Breast epithelium (tissue), 4 donors: ENCODE measurements at places on chromosomes 12 and 14.

DNA sequence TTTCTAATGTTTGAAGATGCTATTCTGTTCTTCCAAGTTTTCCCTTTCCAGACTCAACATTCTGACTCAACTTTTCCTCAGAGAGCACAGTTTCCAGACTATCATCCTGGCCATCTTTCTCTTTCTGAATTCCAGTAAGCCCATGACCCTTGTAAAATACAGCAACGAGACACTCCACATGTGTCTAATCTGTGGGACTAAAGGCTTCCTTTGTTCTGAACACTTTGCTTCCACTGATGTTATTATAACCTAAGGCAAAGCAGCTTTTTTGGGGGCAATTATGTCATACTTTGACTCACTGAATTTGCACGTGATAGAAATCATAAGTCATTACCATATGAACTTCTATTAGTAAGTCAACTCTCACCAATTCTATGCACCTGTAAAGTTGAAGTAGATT lies 6.3 kb upstream of the ART4 start:
- no peak for DNase-seq

DNA sequence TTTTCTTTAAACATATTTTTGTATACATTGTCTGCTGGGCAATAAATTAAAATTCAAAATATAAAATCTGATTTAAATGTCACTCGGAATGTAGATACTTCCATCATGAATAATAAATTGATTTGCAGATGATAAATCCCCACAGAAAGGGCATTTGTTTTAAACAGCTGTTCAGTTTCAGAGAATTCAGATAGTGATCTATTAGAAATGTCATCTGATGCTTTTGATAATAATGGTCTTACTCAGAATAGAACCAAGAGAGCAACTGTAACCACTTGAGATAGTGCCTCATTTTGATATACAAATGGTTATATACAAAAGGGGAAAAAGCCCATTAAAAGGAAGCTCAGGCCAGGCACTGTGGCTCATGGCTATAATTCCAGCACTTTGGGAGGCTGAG lies 43.4 kb downstream of the CDK17 start:
- DNase-seq = no peak

- DNase-seq = no peak
Measured at GRCh38 chr12:120225200-120225558, 24.3 kb upstream of the RPLP0 start.

GRCh38 chr12:50925920-50926319 lies 26.4 kb upstream of the HIGD1C start:
- DNase-seq = no peak

DNA sequence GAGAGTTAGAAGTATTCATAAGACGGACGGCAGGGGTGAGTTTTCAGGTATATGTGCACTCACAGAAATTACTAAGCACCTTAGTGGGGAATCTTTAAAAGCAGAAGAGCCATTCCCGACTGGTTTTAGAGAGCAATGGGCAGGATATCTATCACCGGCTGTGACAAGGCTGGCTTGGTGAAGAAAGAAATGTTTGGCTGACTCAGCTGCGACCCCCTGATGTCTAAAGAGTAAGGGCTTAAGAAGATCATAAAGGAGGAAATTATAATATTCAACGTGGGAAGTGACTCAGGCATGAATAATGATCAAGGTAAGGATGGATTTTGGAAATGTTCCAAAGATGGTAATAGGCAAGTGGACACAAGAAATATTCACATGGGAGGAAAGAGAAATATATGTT lies 407.6 kb downstream of the TMEM132D start:
- DNase-seq = no peak

GRCh38 chr14:36619131-36619530 lies 36.7 kb upstream of the NKX2-8 start:
- no peak for DNase-seq

GRCh38 chr12:3204143-3204542 lies 127.0 kb downstream of the TSPAN9 start:
- DNase-seq = no peak

DNA sequence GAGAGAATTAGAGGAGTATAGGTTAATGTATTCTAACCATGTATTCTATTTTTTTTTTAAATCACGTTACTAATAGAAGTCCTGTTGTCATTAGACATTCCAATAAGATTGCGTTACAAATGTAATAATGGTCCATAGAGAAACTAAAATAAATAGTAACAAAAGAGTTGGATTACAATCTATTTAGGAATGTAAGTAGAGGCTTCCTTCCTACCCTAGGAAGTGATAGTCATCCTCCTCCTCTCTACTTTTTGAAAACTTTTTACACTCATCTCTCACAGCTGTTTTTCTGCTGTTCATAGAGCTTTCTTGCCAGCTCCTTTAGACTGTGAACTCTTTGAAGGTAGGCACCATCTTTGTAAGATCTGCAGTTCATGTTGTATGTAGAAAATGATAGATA lies 23.6 kb downstream of the TRHDE start:
- no peak for DNase-seq

DNA sequence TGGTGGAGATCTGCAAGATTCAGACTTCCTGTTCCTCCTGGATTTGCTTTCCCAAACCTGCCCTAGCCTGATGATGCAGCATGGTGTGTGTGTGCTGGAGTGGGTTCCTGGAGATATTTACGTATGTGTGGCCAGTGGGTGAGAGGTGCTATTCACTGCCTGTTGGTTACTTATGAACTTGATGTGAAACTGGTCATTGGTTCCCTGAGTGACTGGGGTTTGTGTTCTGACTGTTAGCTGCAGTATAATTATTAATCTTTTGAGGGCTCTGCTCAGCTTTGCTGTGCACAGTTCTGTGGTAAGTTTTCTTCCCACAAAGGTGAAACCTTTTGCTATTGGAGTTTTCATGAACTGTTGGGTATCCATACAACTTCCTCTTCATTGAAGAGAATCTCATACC lies 541.8 kb upstream of the FBXO33 start:
- no peak for DNase-seq

DNA sequence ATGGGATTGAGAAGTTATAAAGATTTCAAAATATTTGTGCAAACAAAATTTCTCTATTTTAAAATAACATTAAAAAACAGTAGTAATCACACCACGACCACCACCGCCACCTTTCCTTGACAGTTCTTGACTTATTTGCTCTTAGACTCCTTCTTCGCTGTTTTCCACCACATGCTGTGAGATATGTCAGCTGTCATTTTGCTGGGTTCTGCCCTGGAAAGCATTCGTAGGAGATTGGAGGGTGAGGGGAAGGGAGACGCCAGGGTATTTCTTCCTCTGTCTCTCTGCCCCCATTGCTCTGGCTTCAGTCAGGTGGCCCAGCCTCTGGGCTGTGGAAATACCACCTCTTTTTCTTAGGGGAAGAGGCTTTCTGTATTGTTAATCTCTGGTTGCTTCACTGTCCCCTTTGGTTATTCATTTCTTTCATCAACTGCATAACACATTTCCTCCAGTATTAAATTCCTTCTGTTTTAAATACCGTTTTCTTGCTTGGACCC lies 186.2 kb downstream of the NEDD1 start:
- DNase-seq = no peak

DNA sequence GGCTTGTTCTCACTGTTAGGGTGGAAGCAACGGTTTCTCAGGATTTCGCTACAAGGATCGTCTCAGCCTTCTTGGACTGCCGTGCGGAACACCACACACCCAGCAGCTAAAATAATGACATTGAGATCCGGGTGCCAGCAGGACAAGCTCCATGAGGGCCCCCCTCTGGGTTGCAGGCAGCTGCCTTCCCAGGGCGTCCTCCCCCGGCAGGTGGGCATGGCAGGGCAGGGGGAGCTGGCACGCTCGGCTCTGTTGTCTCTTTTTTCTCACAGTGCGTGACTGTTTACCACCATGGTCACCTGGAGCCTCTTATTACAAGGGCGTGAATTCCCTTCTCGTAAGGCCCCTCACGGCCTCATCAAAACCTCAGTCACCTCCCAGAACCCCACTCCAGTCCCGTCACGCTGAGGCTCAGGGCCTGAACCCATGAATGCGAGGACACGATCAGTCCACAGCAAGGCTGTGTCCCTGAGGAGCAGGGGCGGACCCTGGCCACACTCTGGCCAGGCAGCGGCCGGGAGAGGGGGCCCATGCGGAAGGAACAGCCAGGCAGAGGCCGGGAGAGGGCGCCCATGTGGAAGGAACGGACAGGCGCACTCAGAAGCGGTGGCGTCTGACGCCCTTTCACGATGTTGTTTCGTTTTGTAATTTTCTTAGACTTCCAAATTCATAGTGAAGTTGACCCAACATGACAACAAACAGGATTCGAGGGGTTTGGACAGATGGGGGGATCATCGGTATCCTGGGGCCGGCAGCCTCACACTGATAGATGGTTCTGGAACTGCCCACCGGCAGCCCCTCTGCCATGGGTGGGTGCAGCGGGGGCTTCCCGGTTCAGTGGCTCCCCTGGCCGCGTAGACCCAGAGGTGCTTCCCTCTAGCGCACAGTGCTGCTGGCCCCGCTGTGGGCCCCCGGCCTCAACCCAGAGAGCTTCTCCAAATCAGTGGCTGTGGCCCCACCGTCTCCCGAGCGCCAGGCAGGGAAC lies 10.0 kb downstream of the LRCOL1 start:
- peak; percentile 51 for DNase-seq
